Activated CD4-positive, alpha-beta T cell treated with anti-CD3 and anti-CD28 coated beads, Interleukin-2, amount 50 U/mL, for 4 hours (primary cell): ENCODE measurements at places on chromosomes 13 and 19.

DNA sequence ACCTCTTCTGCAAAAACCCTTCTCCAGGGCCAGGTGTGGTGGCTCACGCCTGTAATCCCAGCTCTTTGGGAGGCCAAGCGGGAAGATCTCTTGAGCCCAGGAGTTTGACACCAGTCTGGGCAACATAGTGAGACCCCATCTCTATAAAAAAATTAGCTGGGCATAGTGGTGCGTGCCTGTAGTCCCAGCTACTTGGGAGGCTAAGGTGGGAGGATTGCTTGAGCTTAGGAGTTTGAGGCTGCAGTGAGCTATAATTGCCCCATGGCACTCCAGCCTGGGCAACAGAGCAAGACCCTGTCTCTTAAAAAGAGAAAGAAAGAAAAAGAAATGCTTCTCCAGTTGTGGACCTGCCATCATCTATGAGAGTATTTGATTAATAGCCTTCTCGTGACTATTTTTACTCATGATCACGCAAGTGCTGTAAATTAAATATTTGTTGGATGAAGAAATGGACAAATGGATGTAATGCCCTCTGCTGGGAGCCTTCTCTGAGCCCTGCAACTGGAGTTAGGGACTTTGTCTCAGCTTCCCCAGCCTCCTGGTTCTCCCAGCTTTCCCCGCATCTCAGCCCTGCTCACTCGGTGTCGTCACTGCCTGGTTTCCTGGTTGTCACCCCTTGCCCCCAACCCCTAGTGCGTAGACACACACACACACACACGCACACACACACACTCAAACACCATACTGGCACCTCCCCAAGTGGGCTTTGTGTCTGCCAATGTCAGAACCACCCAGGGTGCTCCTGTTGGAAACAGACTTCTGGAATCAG lies 12.2 kb downstream of the WIZ start:
- no peak for DNase-seq

- no peak for DNase-seq
Observed at GRCh38 chr19:49579947-49580263, 451 bp downstream of the NOSIP start.

GRCh38 chr13:75440100-75440499 lies 41.9 kb downstream of the TBC1D4 start:
- DNase-seq = no peak

GRCh38 chr13:22095794-22096193 lies 424.9 kb downstream of the FGF9 start:
- no peak for DNase-seq

DNA sequence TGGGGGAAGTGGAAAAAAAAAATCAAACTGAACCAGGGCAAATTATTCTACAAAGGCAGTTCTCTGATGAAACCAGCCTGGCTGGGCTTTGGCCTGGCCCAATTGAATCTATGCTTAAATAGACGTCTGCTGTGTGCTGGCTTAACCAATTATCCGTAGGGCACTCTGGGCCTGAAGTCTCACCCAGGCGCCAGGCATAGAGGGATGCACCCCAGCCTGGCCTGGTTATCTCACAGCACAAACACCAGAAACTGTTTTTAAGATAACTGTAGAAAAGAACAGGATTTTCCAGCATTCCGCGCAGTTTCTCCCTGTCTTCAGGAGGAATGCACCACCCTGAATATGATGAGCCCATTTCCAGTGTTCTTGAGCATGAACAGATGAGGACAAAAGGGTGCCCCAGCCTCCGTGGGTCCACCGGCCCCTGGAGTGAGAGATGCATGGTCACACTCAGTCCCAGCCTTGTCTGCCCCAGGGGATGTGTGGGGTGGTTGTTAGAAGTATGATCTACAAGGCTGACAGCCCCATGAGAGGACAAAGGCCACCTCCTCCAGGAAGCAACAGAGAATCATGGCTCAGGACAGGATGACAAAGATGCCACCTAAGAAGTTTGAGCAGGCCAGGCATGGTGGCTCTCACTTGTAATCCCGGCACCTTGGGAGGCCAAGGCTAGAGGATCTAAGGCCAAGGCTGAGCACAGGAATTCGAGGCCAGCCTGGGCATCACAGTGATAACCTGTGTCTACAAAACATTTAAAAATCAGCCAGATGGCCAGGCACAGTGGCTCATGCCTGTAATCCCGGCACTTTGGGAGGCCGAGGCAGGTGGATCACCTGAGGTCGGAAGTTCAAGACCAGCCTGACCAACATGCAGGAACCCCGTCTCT lies 50.2 kb downstream of the PEPD start:
- no peak for DNase-seq
